ENCODE measurements at places on chromosomes 13 and 19.

- no peak for DNase-seq
Observed at GRCh38 chr19:16554776-16555175, 12.5 kb upstream of the CHERP start.

GRCh38 chr13:34179481-34179880 is 361.5 kb downstream of the RFC3 start:
- DNase-seq, result no peak

DNA sequence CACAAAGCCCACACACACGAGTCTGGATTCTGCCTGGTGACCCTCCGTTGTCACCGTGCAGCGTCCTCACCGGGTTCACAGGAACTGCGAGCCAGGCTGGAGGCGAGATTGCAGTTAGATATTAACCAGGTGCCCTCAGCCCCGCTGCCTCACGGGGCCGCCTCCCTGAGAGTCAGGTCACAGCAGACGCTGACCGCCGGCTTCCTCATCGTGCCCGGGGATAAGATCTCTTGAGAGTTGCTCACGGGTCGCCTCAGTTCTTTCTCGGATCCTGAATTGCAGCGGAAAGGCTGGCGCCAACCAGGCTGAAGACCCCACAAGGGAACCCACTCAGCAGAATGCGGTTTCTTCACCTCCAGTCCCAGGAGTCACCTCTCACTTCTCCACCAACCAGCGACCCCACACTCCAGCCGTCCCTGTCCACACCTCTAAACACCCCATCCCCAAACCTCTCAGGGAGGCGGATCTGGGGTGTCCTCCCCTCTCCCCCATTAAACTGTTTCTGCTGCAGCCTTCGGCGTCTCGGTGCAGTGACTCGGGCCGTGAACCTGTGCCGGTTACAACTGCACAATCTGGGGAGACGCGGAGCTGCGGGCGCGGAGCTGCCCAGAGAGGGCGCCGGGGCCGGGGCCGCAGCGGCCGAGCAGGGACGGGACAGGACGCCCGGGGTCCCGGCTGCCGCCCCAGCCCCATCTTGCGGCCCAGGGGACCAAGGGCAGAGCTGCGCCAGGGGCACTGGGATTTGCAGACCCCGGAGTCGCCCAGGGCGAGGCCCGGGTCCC is 591 bp downstream of the ZNF823 start:
- DNase-seq, result no peak

DNA sequence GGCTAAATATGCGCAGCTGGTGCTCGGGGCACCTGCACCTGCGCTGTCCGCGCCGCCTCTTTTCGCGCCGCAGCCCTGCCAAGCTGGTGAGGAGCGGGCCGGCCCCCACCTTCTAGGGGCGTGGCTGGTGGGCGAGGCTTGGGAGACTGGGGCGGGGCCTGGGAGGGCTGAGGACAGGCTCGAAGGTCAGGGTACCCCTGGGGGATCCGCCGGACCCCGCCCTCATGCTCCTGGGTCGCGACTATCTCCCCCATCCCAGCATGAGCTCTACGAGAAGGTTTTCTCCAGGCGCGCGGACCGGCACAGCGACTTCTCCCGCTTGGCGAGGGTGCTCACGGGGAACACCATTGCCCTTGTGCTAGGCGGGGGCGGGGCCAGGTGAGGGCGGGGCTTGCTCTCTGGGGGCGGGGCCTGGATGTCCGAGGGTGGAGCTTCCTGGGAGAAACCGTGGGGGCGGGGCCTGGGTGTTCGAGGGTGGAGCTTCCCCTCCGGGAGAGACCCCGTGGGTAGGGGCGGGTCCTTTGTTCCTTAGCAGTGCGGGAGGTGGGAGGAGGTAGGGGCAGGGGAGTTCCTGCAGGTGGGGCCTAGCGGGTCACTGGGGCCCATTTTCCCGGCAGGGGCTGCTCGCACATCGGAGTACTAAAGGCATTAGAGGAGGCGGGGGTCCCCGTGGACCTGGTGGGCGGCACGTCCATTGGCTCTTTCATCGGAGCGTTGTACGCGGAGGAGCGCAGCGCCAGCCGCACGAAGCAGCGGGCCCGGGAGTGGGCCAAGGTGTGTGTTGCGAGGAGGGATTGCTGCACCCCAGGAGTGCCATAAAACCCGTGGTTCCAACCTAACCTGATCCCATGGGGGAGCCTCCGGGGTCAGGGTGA is 19.7 kb downstream of the PNPLA6 start:
- no peak for DNase-seq

GRCh38 chr13:96417939-96418685 is 328.2 kb downstream of the HS6ST3 start:
- DNase-seq, result no peak

GRCh38 chr19:5593343-5594255 is 25.8 kb upstream of the TINCR start:
- DNase-seq, result no peak

- DNase-seq, result no peak
Observed at GRCh38 chr19:34556488-34556887, 74.9 kb downstream of the WTIP start.

DNA sequence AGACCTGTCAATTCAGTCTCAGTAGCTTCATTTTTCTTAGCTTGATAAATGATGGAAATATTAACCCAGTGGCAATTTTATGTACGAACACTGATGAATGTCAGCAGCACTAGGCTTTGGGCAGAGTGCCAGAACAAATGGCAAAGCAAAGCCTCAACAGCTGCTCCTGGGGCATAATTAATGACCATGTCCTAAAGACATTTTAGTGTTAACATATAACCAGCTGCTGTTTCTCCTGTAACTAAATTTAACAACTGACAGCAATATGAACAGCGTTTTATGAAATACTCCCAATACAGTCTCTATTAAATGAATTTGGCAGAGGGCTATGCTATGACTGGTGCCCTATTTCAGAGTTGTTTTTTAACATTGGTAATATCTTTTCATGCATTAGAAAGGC is 47.1 kb downstream of the ZNF568 start:
- DNase-seq, result peak; percentile 84

DNA sequence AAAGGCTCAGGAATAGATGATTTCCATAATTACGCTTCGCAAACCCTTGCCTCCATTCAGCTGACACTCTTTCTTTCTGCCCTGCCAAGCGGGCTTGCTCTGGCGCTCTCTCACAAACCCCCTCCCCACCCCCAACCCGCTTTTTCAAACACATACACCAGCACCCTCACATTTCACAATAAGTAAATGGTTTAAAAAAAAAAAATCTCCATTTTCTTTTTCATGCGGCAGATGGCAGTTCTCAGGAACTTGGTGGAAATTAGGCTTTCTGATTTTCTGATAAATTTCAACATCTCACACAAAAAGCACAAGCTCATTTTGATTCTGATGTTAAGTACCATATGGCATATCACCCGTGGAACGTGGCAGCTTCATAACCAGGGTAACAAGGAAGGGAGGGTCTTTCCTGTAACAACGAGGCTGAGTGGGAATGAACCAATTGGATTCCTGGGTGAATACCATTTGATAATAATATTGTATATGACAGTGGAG is 43.8 kb downstream of the C13orf42 start:
- DNase-seq, result peak; percentile 18

DNA sequence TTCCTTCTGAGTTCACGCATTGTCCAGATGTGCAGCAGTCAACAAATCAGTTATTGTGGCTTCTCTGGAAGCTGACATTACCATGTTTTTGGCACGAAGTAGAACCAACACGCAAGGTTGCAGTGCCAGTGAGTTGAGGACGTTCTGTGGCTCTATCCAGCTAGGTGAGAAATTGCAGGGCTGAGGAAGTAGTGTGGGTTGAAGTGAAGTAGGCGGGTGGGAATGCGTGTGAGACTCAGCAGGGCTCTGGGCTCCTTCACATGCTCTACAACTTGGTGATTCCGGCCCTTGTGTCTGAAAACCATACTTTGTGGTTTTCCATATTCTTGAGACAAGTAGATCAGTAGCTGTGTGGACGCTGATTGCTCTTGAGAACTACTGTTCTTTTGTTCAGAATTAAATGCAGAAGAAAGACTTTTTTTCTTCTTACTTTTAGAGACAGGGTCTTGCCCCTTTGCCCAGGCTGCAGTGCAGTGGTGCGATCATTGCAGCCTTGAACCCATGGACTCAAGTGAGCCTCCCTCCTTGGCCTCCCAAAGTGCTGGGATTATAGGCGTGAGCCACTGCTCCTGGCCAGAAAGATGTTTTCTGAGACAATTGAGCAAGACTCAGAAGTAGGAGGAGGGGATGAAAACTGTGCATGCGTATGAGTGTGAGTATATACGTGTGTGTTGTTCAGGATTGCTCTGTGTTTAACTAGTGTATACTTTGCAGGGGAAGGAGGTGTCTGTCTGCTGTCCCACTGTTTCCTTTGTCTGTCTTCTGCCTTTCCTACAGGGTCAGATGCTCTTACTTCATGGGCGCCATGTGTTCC is 46.2 kb downstream of the GATAD2A start:
- DNase-seq, result no peak

GRCh38 chr13:27044837-27045570 is 126.6 kb downstream of the USP12 start:
- no peak for DNase-seq

DNA sequence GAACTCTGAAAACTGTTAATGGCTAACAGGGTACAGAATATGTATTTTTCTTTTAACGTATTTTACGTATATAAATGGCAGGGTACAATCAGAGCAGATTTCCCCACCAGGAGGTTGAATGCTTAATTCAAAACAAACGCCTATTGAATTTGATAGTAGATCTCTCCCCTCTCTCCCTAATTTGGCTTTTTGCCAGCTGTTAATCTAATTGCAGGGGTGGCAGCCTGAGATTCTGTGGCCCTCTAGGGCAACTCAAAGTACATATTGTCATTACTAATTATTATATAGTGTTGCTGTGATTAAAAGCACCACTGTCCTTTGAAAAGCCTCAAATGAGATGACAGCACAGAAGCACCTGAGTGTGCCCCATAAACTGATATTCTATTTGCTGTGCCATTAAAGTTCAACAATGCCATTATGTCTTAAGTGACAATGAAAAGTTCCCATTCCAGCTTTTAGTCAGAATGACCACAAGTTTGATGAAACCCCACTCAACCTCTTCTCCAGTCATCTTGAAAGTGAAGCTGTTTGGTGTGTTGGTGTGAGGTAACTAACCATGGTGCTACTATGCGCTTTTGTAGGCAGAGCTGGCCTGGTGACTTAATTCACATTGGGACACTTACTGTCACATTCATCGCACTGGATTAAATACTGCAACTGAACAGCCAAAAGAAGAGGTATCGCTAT is 351.4 kb downstream of the KCNRG start:
- peak; percentile 99 for DNase-seq

- DNase-seq, result no peak
Observed at GRCh38 chr13:50334944-50335343, 319.7 kb downstream of the KCNRG start.

DNA sequence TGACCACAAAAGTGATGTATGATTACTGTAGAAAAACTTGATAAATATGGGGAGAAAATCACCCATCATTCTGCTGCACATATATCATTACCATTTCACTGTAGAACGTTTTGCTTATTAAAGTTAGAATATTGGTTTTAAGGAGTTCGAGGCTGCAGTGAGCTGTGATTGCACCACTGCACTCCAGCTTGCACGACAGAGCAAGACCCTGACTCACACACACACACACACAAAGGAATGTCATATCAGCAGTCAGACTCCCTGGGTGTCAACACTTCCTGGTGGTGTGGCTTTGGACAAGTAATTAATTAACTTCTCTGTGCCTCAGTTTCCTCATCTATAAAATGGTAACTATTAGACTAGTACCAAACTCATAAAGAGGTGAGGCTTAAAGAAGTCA is 11.3 kb upstream of the PNMA8A start:
- DNase-seq, result no peak
